SHP77 treated with DMSO at 0.1 percent for 48 hours (cell line): ENCODE measurements at places on chromosomes 13 and 19.

- no peak for DNase-seq
Measured at GRCh38 chr19:16402041-16402440, 69.7 kb downstream of the EPS15L1 start.

- DNase-seq = no peak
Measured at GRCh38 chr13:109760402-109760801, 26.0 kb downstream of the IRS2 start.

- DNase-seq = peak; percentile 26
Measured at GRCh38 chr13:109883181-109884180, 97.1 kb upstream of the IRS2 start.

- no peak for DNase-seq
Measured at GRCh38 chr19:16326401-16327168, 2.0 kb downstream of the KLF2 start.

- DNase-seq = no peak
Measured at GRCh38 chr13:94896238-94896637, 183.9 kb upstream of the SOX21 start.

DNA sequence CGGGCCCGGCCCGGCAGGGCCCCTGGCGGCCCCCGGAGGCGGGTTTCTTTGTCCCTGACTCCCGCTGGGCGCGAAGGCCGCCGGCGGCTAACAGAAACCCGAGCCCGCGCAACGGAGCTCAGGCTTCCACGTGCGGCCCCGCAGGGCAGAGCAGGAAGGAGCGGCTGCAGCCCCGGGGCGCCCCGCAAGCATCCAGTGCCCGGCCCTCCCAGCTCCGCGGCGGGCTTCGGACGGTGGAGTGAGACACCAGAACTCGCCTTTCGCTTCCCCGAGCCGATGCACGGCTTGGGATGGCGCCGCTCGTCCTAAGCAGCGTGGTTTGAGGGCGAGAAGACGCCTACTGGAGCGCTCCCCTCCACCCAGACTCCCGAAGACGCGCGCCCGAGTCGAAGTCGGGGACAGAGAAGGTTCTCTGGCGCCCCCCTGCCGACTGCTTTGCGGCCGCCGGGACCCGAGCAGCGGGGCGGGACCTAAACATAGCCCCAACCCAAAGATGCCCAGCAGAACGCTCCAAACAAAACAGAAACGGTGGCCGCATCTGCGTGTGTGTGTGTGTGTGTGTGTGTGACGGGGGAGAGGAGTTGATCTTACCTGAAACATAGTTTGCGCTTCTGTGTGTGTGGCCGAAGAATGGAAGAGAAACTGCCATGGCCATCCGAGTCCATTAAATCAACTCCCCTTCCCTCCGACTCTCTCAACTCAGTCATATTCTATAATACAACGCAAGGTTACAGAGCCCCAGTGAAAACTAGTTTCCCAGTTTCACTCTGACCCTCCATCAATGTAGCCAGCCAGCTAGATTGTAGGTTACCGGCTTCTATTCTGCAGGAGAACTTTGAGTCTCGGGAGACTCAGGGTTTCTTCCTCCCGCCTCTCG is 629 bp upstream of the FGF9 start:
- peak; percentile 45 for DNase-seq

DNA sequence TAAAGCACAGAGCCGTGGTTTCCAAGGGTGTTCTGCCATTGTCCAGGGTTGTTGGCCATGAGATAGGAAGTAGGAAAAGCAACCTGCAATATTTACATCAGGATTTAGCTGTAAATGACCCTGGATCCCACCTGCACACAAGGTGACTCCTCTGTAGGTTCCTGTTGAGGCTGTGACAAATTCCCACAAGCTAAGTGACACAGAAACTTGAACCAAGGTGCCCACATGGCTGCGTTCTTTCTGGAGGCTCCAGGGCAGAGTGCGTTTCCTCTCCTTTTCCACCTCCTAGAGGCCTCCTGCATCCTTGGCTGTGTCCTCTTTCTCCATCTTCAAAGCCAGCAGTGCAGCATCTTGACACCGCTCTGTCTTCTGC is 11.9 kb downstream of the CEACAM21 start:
- DNase-seq = no peak

GRCh38 chr13:101474419-101474957 is 22.0 kb downstream of the ITGBL1 start:
- DNase-seq = no peak

DNA sequence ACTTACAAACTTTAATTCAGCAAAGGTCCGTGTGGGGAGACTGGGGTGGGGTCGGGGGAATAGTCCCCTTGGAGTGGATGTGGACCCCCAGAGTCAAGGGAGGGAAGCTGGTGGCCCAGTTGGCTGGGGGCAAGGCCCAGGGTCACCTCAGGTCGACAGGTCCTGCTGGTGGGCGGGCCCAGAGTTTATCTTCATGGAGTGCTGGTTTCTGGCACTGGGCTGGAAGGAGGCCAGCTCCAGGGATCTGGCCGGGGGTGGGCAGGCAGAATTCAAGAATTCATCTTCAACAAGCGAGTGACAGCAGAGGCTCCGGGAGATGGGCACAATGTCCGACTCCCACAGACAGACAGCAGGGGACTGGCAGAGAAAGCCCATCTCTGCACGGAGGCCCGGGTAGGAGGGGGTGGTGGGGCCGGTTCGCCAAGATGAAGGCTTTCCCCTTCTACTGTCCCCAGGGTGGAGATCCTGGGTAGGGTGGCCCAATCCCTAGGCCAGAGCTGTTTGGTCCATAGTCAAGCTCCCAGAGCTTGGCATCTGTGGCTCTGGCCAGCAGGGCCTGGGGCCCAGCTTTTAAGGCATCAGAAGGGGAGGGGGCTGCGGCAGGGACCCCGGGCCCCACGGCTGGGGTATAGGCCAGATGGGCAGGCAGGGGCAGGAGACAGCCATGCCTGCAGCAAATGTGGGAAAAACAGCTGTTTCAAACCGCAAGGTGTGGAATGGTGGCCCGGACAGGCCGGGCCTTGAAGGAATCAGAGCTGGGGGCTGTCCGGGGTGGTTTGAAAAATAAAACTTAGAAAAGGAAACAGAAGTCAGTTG is 622 bp upstream of the FDX2 start:
- no peak for DNase-seq

GRCh38 chr19:46520616-46521015 is 24.9 kb upstream of the PNMA8B start:
- DNase-seq = no peak

GRCh38 chr13:21124852-21125251 is 51.5 kb downstream of the SKA3 start:
- peak; percentile 93 for DNase-seq

- no peak for DNase-seq
Measured at GRCh38 chr13:31919971-31920726, 111.4 kb upstream of the FRY start.

- DNase-seq = no peak
Measured at GRCh38 chr19:40740747-40741146, 9.5 kb downstream of the ACTMAP start.

DNA sequence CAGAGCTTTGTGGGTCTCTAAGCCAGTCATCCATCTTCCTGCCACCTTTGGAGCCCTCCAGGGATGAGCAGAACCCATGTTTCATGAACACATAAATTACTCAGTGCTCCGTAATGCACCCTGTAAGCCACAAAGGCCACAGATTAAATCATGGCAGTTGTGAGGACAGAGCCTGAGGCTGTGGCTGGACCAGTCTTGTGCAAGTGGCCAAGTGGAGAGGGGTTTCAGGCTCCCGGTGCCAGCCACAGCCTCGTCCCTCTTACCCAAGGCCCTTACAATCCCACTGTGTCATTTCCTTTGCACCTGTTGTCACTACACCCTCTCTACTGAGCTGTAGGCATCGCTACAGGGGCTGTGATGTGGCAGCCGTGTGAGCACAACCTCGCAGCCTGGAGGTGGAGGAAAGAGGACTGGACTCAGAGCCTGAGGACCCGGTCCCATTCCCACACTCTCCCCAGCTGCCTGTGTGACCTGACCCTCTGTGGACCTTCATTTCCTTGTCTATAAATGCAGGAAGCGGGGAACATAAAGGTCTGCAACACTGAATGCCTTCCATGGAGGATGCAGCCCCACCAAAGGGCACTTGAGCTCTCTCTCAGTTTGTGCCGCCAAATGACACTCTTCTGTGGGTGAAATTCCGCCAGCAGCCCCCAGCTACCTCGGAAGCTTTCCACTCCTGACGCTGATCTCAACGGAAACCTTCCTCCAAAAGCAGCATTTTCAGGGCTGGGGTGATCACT is 792.0 kb downstream of the UQCRFS1 start:
- DNase-seq = no peak

GRCh38 chr19:45938733-45939319 is 24.2 kb upstream of the NANOS2 start:
- DNase-seq = no peak

GRCh38 chr19:28294395-28294794 is 918.6 kb downstream of the UQCRFS1 start:
- no peak for DNase-seq

DNA sequence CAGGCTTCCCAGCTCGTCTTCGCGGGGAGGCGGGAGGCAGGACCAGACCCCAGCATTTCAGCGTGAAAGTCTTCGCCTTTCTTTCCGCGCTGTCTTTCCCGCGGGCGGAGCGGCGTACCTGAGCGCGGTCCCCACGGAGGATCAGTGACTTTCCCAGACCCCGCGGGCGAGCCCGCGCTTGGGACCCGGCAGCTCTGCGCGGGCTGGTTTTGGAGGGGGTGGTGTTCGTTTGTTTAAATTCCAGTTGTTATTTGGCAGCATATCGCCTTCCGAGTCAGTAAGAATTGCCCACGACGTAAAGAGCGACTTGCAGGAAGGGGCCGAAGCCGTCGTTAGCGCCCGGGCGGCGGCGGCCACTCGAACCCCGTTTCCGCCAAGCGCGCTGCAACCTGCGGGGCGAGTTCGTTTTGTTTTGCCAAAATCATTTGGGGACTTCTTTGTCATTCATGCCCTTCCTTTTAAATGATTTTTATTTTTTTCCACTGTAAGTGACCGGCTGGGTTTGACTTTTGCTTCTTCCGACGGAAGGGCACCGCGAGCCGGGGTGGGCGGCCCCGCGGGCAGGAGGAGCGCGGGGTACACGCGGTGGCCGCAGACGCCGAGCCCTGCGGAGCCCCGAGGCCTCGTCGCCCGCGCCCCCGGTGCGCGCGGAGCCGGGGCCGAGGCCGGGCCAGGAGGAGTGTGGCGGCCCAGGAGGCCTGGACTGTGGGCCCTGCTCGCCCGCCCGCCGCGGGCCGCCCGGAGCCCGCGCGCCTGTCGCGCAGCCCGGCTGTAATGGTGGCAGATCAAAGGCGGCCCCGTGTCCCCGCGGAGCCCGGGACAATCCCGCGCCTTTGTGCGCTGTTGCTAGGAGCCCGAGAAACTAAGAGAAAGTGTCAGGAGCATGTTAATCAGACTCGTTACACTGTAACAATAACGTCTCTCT is 75.9 kb downstream of the ZIC5 start:
- no peak for DNase-seq

DNA sequence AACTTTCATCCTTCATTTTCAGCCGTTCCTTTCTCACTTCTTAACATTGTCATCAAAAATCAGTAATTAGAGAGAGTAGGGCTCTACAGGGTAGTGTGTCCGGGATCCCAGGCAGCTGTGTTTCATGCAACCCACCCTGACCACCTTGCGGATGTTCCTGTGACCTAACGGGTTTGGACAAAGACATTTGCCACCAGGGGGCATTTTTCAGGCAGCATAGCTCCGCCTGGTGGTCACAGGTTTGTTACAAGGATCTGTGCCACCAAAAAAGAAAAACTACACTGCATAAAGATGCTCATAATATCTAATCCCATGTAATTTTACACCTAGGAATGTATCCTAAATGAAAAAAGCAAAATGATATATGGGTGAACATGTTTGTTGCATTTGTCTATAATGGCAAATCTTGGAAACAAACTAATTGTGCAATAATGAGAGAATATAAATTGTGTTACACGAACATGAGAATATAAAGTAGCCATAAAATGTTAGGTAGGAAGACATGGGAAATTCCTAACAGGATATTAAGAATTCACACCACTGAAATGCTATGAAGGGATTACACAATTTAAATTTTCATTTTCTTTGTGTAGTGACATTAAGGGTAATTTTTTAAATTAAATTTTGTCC is 123.0 kb downstream of the SLC7A1 start:
- DNase-seq = peak; percentile 34

DNA sequence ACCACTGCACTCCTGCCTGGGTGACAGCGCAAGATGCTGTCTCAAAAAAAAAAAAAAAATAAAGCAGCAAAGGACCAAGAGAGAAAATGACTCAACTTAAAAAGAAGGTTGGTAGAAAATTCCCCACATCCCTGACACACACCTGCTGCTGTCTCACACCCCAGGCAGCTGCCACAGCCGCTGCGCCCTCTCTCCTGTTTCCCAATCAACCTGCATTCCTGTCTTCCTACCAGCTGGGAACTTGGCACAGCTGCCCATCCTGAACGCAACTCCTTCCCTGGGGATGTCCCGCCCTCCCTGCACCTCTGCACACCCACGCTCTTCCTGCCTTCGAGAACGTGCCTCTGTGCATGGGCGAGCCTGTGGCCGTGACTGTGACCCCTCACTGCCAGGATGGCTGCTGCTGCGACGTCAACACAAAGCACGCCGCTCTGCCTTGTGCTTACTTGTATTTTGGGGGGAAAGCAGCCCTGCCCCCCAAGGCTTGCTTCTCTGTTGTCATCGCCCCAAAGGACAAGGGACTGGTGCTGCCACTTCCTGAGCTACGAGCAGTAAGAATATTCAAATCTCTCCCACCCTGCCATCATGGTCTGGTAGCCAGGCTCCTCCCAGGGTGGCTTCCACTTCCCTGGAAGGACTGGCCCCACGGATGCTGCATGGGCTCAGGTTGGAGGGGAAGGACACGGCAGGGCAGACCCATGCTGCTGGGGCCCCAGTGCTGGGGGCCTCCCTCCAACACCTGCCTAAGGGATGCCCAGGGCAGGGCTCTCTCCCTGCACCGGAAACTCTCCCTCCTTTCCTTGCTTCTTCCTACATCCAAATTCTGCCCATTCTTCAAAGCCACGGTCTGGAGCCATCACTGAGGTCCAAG is 20.7 kb downstream of the SH3GL1 start:
- peak; percentile 15 for DNase-seq

DNA sequence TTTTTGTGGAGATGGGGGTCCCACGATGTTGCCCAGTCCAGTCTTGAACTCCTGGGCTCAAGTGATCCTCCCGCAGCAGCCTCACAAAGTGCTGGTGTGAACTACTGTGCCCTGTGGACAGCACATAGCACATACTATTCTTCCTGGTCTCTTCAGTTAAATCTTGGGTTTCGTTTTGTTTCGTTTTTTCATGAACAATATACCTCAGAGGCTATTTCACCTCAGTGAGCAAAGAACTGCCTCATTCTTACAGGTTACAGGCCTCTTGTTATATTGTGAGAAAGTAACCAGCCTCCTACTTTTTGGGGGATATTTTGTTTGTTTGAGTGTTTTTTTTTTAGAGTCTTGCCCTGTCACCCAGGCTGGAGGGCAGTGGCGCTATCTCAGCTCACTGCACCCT is 1.3 kb upstream of the C3 start:
- DNase-seq = no peak

DNA sequence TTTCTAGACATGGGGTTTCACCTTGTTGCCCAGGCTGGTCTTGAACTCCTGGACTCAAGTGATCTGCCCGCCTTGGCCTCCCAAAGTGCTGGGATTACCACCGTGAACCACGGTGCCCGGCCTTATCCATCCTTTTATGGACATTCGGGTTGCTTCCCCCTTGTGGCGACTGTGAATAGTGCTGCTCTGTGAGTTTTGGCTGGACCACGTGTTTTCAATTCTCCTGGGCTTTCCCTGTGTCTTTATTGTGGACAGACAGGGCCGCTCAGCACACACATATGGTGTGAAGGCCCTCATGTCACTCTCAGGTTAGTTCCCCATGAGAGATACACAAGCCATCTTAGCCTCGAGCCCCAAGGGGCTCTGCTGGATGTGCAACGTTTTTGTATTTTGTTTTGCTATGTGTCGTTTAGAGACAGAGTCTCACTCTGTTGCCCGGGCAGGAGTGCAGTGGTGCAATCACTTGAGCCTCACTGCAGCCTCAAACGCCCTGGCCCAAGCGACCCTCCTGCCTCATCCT is 40.5 kb downstream of the MAU2 start:
- DNase-seq = peak; percentile 58
